Progenitor cell of endocrine pancreas (in vitro differentiated cells): ENCODE measurements at places on chromosomes 7 and 10. TPM values are rescaled to one million over a fixed set of nuclear protein-coding genes. Genes with fewer than 3 reads are reported as not detected.

GRCh38 chr7:156195276-156195675, 383.0 kb upstream of the SHH start:
- no peak for DNase-seq

- DNase-seq, result no peak
Measured at GRCh38 chr10:22597138-22597537, 117.2 kb downstream of the PIP4K2A start.

DNA sequence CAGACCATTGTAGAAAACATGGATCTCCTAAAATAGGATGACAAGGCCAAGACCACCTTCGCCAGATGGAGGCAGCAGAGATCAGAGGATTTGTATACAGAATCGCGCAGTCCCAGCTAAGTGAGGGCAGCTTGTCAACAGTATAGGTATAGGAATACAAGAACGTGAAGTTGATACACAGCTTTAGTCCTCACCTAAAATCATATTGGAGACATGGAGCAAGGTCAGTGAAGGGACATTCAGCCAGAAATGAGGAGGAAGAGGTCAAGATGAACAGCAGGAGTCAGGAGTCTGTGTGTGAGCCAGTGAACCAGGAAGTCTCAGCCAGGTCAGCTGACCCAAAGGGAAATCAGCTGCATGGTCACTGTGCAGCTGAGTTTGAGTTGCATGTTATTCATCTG, 263.4 kb upstream of the PRKCQ start:
- no peak for DNase-seq

EEPD1 gene
- total RNA-seq, result 10.6 and 11.3 TPM in 2 replicates

LLCFC1 gene
- total RNA-seq, result not detected in 2 replicates

SEPHS1 gene
- 117 and 127 TPM in 2 replicates for total RNA-seq
